ENCODE measurements at places on chromosomes 16 and 17.

DNA sequence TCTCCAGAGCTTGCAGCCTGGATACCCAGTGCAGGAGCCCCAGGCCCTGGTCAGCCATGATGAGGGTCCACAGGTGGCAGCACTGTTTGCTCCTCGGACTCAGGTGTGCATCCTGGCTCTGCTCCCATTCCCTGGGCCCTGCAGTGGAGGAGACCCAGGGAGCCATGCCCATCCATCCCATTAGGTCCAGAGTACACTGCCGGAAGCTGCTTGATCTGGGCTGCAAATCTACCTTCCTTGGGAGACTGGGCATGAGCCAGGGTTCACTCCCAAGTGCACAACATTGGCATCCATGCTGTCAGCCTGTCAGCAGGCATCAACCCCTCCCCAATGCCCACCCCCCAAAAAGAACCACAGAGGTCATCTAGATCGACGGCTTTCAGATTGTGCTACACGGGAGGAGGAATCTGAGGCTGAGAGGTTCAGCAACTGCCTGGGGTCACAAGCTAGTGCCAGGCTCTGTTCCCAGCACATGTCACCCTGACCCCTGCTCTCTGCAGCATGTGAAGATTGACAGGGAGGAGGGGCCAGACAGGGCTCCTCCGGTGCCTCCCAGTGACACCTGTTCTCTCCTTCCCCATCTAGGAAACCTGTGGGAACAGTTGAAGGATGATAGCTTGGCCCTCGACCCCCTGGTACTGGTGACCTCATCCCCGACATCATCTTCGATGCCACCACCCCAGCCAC, 15.7 kb downstream of the UNC119 start:
- H3K36me3 ChIP-seq: no peaks in the 10 kb centered on the region
- H3K27me3 ChIP-seq: no peaks in the 10 kb centered on the region
- no peak for DNase-seq
- H3K27ac ChIP-seq: no peak overlapping the region

DNA sequence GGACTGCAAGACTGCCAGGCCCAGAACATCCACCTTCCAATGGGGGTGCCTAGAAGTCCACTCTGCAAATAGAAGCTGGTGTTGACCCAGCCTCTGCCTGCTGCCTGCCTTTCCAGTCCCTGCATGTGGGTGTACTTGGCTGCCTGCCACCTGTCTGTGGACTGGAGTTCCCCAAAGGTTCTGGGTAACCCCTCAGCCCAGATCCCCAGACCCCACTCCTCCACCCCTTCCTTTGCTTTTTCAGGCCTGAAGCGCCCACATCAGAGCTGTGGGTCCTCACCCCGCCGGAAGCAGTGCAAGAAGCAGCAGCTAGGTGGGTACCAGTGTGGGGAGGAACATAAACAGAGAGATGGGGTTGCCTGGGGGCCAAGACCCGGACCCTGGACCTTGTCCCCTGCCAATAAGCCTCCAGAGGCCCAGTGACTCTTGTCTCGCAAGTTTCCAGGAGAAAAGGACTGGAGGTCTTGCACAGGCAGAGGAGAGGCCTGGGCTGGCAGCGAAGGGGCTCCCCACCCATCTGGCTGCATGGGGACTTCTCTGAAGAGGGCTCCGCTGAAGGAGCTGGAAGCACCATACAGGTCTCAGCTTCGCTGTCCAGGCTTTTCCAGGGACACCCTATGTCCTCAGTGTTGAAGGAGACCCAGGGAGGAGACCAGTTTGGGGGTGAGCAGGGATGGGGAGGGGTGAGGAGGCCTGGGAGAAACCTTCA, 34.3 kb downstream of the NLRC5 start:
- H3K4me3 ChIP-seq: peak overlapping the region; percentile 11
- H3K36me3 ChIP-seq: peaks cover 47% of the 10 kb centered on the region
- H3K27ac ChIP-seq: peak overlapping the region; percentile 58

GRCh38 chr16:79049040-79049439, 551.5 kb downstream of the MAF start:
- DNase-seq: no peak
- H3K36me3 ChIP-seq: no peaks in the 10 kb centered on the region
- H3K4me1 ChIP-seq: peaks cover 2% of the 10 kb centered on the region
- H3K4me3 ChIP-seq: no peak overlapping the region
- no peak overlapping the region for H3K27ac ChIP-seq
- no peaks in the 10 kb centered on the region for H3K27me3 ChIP-seq

DNA sequence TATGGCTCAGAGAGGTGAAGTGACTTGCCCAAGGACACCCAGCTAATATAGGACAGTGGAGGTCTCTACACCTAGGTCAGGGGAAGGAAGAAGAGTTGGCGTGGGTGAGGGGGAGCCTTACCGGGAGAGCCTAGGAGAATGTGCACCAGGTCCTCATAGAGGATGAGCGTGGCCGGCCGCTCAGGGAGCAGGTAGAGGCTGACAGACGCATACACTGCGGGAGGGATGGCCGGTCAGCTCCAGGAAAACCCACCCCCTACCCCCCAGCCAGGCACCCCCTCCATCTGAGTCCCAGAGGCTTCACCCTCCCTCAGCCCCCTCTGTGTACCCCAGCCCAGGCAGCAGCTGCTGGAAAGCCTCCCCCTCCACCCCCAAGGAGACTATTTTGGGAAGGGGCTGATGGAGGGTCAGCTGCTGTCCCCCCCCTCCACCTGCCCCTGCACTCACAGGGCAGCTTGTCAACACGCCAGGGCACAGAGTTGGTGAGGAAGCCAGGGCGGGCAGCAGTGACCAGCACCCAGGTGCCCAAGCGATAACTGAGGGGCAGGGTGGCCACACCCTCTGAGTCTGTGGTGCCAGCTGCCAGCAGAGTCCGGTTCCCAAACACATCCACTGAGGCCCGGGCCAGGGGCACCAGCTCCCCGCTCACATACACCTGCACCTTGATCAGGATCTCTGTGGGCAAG, 4.1 kb downstream of the FAM171A2 start:
- no peaks in the 10 kb centered on the region for H3K36me3 ChIP-seq
- H3K4me3 ChIP-seq: no peak overlapping the region
- DNase-seq: no peak

- no peak for DNase-seq
- H3K27ac ChIP-seq: no peak overlapping the region
- peaks cover 13% of the 10 kb centered on the region for H3K27me3 ChIP-seq
- no peaks in the 10 kb centered on the region for H3K36me3 ChIP-seq
Observed at GRCh38 chr16:31221357-31222160, 4.6 kb upstream of the PYDC1 start.

DNA sequence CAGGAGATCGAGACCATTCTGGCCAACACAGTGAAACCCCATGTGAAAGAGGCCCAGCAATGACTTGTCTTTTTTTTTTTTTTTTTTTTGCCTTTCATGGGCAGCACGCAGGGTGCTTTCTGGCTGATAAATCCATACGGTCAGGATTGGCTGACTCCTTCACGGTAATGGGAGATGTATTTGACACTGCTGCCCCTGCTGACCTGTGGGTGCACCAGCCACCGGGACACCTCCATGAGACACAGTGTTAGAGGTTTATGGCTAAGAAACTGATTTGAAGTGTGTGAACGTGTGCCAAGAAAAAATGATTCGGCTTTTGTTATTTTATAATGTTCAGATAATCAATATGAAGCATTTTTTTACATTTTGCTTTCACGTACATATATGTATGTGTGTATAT, 48.4 kb downstream of the MAP2K6 start:
- no peaks in the 10 kb centered on the region for H3K36me3 ChIP-seq
- H3K4me3 ChIP-seq: no peak overlapping the region
- no peaks in the 10 kb centered on the region for H3K4me1 ChIP-seq

DNA sequence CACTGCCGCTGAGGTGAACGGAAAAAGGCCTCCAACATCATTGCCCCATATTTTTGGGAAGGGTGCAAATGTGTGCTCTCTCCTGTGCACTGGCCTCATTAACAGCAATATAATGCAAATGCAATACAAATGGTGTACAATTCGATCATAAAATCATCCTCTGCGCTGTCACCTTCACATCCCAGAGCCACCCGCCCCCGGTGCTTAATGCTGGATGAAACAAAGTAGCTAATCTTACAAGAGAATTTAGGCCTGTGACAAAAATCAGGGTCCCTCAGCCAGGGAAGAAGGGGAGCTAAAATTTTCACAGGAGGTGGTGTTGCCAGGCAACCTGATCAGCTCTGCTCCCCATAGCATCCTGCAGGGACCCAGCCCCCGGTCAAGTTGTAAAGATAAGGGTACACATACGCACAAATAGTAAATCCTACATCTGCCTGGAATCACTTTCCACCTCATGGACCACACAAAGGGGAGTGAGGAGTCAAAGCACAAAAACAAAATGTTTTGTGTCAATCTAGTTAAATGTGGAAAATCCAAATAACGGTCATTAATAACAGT, 3.0 kb downstream of the TBC1D16 start:
- no peak overlapping the region for H3K27ac ChIP-seq
- H3K36me3 ChIP-seq: no peaks in the 10 kb centered on the region
- H3K27me3 ChIP-seq: peaks cover 6% of the 10 kb centered on the region
- no peak overlapping the region for H3K4me3 ChIP-seq
- H3K4me1 ChIP-seq: peaks cover 13% of the 10 kb centered on the region
- no peak for DNase-seq

GRCh38 chr17:30290077-30290476, 1.7 kb downstream of the BLMH start:
- H3K4me1 ChIP-seq: peaks cover 24% of the 10 kb centered on the region
- H3K27ac ChIP-seq: no peak overlapping the region
- H3K4me3 ChIP-seq: no peak overlapping the region
- peaks cover 26% of the 10 kb centered on the region for H3K36me3 ChIP-seq
- H3K27me3 ChIP-seq: no peaks in the 10 kb centered on the region

GRCh38 chr16:56977216-56977615, 12.1 kb upstream of the NLRC5 start:
- H3K36me3 ChIP-seq: peaks cover 7% of the 10 kb centered on the region
- peaks cover 26% of the 10 kb centered on the region for H3K4me1 ChIP-seq
- H3K27ac ChIP-seq: no peak overlapping the region
- no peaks in the 10 kb centered on the region for H3K27me3 ChIP-seq
- DNase-seq: no peak
- no peak overlapping the region for H3K4me3 ChIP-seq

GRCh38 chr17:83012200-83012785, 67.1 kb upstream of the METRNL start:
- H3K36me3 ChIP-seq: no peaks in the 10 kb centered on the region
- H3K4me3 ChIP-seq: no peak overlapping the region
- no peak for DNase-seq

GRCh38 chr17:74445158-74445557, 13.3 kb downstream of the GPRC5C start:
- DNase-seq: no peak
- no peaks in the 10 kb centered on the region for H3K27me3 ChIP-seq
- no peaks in the 10 kb centered on the region for H3K4me1 ChIP-seq
- H3K27ac ChIP-seq: no peak overlapping the region
